ENCODE measurements at places on chromosomes 3 and 15.
A peak's percentile ranks its signal among the peaks of the same experiment; 100 is the strongest.

DNA sequence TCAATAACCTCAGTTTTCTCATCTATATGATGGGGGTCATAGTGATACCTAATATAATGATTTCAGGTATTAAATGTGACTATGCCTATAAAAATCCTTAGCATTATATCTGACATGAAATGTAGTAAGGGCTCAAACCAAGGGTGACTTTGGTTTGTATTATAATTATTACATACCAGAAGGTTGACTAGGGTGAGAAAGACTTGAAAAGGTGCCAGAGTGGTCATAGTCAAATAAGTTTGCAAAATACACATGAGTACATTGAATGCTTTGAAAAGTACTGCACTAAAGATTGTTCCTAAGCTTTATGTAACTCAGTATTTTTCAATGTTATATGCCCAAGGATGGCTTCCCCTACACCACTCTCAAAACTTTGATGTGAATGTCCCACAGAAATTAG lies 297.2 kb downstream of the ARPP21 start:
- no peak overlapping the region for H3K4me3 ChIP-seq
- peaks cover 6% of the 10 kb centered on the region for H3K27me3 ChIP-seq

- H3K4me3 ChIP-seq = no peak overlapping the region
- DNase-seq = no peak
- H3K36me3 ChIP-seq = no peaks in the 10 kb centered on the region
- H3K27ac ChIP-seq = no peak overlapping the region
- no peaks in the 10 kb centered on the region for H3K4me1 ChIP-seq
- H3K27me3 ChIP-seq = no peaks in the 10 kb centered on the region
Measured at GRCh38 chr3:73499787-73500186, 125.0 kb downstream of the PDZRN3 start.

GRCh38 chr3:13040361-13041074 lies 32.7 kb downstream of the IQSEC1 start:
- DNase-seq = no peak
- no peaks in the 10 kb centered on the region for H3K36me3 ChIP-seq
- H3K27me3 ChIP-seq = peaks cover 10% of the 10 kb centered on the region
- no peaks in the 10 kb centered on the region for H3K4me1 ChIP-seq
- no peak overlapping the region for H3K27ac ChIP-seq

DNA sequence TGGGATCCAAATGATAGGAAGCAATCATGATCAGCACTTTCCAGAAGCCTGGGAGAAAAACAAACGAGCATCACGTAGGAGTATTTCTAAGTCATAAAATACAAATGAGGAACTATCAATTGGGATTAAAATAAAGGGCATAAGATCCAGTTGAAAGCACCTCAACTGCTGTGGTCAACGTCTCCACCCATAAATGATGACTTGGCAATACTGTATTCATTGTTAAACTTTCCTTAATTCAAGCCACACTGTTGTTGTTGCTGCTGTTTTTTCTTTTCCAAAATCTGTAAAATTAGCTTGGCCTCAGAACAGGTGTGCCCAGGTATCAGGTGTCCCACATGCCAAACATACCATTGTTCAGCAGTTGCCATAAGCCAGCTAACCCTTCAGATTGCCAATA lies 395.8 kb downstream of the NTRK3 start:
- no peaks in the 10 kb centered on the region for H3K36me3 ChIP-seq
- H3K27ac ChIP-seq = no peak overlapping the region
- no peaks in the 10 kb centered on the region for H3K27me3 ChIP-seq
- H3K4me1 ChIP-seq = no peaks in the 10 kb centered on the region

- no peaks in the 10 kb centered on the region for H3K27me3 ChIP-seq
- peaks cover 3% of the 10 kb centered on the region for H3K36me3 ChIP-seq
- peaks cover 3% of the 10 kb centered on the region for H3K4me1 ChIP-seq
- no peak overlapping the region for H3K27ac ChIP-seq
Measured at GRCh38 chr15:62841269-62841628, 201.3 kb upstream of the TPM1 start.

DNA sequence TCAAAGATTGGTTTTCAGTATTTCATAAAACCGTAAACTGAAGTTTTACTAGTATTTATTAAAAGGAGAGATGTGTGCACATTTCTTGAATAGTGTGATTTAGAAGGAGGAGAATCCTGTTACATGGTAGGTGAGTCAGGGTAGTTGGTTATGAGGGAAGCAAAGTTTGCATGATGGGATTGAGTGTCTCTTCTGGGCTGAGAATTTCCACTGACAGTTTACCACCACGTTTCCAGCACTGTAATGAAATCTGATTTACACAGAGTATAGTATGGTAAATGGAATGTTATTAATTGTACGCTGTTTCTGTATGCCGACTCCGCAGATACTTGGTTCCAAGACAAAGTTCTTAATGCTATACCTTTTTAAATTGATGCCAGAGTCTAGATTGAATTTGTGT lies 1.6 kb downstream of the NECTIN3 start:
- H3K4me1 ChIP-seq = no peaks in the 10 kb centered on the region
- H3K36me3 ChIP-seq = no peaks in the 10 kb centered on the region
- H3K27ac ChIP-seq = no peak overlapping the region
- H3K4me3 ChIP-seq = no peak overlapping the region
- DNase-seq = no peak

DNA sequence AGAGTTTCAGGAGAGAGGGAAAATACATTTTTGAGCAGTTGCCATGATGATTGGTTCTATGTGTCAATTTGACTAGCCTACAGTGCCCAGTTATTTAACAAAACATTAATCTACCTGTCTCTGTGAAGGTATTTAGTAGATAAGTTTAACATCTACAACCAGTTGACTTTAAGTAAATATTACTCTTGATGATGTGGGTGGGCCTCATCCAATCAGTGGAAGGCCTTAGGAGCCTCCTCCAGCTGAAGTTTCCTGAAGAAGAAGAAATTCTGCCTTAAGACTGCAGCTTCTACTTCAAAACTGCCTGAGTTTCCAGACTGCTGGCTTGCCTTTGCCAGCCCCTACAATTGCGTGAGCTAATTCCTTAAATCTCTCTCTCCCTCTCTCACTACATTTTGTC lies 93.6 kb downstream of the OXSM start:
- no peak for DNase-seq
- H3K27ac ChIP-seq = no peak overlapping the region
- no peaks in the 10 kb centered on the region for H3K4me1 ChIP-seq
- H3K4me3 ChIP-seq = no peak overlapping the region
- H3K36me3 ChIP-seq = no peaks in the 10 kb centered on the region
- H3K27me3 ChIP-seq = no peaks in the 10 kb centered on the region

- H3K27ac ChIP-seq = peak overlapping the region; percentile 80
- peak overlapping the region; percentile 35 for H3K4me3 ChIP-seq
- H3K27me3 ChIP-seq = no peaks in the 10 kb centered on the region
- H3K36me3 ChIP-seq = peaks cover 39% of the 10 kb centered on the region
Measured at GRCh38 chr3:128794067-128794768, 68.2 kb downstream of the RAB7A start.

DNA sequence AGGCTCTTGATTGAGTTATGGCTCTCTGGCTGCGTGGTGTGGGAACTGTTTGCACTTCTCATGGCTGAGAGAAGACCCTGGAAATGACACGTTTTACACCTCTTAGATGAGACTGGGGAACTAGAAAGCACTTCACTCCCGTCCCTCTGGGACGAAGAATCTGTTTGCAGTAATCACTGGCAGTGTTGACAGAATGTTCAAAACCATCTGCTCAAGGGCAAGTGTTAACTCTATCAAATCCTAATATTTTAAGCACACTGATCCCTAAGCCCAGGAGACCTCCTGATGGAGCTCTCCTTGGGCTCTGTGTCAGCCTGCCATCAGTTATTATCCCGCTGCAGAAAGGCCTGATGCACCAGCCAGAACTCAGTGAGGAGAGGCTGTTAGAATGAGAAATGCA lies 323.8 kb upstream of the DNAJC19 start:
- no peaks in the 10 kb centered on the region for H3K27me3 ChIP-seq
- H3K27ac ChIP-seq = no peak overlapping the region
- H3K4me1 ChIP-seq = no peaks in the 10 kb centered on the region
- H3K36me3 ChIP-seq = no peaks in the 10 kb centered on the region

- H3K4me3 ChIP-seq = no peak overlapping the region
- H3K4me1 ChIP-seq = peaks cover 29% of the 10 kb centered on the region
- H3K36me3 ChIP-seq = no peaks in the 10 kb centered on the region
- DNase-seq = no peak
- no peaks in the 10 kb centered on the region for H3K27me3 ChIP-seq
Measured at GRCh38 chr3:153397794-153398193, 235.8 kb downstream of the RAP2B start.

DNA sequence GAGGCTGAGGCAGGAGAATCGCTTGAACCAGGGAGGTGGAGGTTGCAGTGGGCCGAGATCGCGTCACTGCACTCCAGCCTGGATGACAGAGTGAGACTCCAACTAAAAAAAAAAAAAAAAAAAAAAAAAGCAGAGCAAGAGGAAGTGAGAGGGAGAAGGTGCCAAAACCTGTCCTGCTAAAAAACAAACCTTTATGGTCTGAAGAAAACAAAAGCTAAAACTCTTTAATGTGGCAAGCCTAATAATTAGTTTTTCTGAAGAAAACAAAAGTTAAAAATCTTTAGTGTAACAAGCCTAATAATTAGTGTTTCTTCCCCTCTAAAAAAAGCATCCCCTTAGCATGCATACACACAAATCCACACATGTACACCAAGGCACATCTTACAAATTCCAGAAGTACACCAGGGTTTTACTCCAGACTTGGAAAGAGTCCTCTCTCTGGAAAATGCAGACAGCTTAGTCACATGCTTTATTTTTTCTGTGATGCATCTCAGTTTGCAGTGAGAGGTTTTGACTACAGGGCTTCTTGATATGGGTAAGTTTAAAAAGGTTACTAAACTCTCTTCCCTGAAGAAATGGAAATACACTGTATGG lies 65.9 kb downstream of the HACD2 start:
- H3K27me3 ChIP-seq = no peaks in the 10 kb centered on the region
- H3K4me1 ChIP-seq = no peaks in the 10 kb centered on the region
- peaks cover 10% of the 10 kb centered on the region for H3K36me3 ChIP-seq
- DNase-seq = no peak
